ENCODE measurements at places on chromosomes 12 and 14.
A peak's percentile ranks its signal among the peaks of the same experiment; 100 is the strongest.

- DNase-seq = no peak
Measured at GRCh38 chr14:21924479-21924878, 250.9 kb upstream of the OR4E1 start.

DNA sequence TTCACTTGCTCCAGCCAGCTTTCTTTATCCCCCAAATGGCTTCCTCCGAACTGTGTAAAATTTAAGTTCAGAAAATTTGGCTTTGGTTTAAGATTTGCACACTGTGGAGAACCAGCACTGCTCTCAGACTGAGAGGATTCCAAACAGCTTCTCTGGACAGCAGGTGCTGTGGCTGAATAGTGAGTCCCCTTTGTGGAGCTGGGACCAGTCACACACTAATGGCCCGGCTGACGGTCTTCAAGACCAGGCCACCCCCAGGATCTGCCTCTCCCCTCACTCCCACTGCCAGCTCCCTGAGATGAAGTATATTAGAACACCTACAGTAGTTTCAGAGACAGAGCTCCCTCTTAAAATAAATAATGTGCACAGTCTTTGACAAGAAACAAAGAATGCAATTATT lies 267.3 kb downstream of the BCAT1 start:
- DNase-seq = no peak

DNA sequence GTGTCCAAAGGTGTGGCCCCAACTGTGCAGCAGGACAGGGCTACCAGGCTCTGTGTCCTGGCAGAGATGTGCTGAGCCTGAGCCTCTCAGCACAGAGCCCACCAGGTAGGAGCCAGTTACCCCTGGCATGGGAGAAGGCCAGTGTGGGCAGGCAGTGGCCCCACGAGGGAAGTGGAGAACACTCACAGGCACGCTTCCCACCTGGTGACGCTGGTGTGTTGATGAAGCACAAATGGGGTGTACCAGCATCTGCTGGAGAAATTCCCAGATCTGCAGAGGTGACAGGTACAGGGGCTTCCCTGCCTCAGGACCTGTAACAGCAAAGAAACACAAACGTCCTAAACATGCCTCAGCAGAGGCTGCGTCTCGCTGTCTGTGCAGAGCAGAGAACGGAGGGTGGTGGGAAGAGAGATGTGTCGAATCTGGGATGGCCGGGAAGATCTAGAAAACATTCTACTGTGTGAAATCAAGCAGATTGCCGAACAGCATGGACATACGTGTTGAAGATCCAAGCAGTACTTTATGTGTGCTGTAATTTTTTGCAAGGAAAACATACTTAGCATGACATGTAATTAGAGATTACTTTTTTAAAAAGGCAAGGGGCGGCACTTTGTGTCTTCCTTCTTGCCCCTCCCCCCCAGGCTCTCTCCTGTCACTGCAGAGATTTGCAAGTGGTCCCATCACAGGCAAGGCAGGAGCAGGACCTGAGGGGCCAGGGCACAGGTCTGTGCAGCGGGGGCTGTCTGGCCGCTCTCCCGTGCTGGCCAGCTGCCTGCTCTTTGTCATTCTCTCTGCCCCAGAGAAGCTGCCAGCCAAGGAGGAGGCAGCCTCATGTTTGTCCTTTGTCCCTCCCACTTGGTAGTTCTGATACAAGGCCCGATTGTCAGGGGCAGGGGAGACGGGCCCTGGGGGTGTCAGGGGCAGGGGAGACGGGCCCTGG lies 17.3 kb downstream of the HIP1R start:
- DNase-seq = no peak

DNA sequence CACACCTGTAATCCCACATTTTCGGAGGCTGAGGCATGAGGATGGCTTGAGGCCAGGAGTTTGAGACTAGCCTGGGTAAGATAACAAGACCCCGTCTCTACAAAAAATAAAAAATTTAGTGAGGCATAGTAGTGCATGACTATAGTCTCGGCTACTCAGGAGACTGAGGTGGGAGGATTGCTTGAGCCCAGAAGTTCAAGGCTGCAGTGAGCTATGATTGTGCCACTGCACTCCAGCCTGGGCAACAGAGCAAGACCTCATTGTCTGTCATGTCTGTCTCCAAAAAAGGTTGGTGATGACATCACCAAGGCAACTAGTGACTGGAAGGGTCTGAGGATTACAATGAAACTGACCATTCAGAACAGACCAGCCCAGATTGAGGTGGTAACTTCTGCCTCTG lies 83.5 kb upstream of the COCH start:
- DNase-seq = no peak

DNA sequence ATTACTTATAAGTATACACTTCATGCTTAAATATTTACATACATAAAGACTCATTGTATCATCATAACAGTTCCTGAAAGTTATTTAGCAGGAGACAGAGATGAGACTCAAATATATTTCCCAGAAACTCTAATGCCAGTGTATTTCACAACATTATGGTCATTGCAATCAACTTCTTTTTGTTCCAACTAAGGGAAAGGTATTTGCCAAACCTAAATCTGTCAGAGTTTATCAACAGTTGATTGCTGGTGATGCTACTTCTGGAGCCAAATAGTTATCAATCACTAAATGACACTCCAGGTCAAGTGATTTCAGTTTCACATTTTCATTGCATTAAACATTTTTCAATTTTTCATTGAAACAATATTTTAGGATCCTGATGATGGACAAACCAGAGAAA lies 72.1 kb upstream of the AVPR1A start:
- no peak for DNase-seq

GRCh38 chr12:65306366-65307168 lies 28.1 kb downstream of the MSRB3 start:
- DNase-seq = no peak

GRCh38 chr12:128138125-128138524 lies 128.8 kb upstream of the TMEM132C start:
- no peak for DNase-seq

DNA sequence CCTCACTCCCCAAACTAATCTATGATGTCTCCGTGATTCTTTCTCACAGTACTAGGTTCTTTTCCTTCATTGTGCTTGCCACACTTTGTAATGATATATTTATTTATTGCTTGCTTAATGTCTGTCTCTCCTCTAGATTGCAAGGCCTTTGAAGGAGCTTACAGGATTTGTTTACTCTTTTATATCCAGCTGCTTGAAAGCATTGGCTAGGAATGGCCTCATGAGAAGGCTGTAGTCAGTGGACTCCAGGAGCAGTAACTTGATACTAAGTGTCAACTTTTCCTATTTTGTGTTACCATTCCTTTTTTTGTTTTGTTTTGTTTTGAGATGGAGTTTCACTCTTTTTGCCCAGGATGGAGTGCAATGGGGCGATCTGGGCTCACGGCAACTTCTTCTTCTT lies 7.3 kb upstream of the FAM234B start:
- DNase-seq = no peak

DNA sequence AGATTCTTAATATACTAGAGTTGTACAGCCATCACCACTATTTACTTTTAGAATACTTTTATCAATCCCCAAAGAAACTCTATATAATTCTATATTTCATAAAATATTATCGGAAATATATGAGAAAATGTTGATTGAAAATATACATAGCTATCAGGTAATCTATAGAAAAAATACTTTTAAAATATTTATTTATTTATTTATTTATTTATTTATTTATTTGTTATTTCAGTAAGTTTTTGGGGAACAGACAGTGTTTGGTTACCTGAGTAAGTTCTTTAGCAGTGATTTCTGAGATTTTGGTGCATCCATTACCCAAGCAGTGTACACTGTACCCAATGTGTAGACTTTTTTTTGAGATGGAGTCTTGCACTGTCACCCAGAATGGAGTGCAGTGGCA lies 206.6 kb upstream of the DAAM1 start:
- DNase-seq = no peak

- DNase-seq = no peak
Measured at GRCh38 chr12:16220120-16220519, 57.4 kb downstream of the SLC15A5 start.

- DNase-seq = no peak
Measured at GRCh38 chr12:1720494-1720893, 29.6 kb downstream of the ADIPOR2 start.

GRCh38 chr12:94264736-94265485 lies 116.5 kb downstream of the PLXNC1 start:
- no peak for DNase-seq

DNA sequence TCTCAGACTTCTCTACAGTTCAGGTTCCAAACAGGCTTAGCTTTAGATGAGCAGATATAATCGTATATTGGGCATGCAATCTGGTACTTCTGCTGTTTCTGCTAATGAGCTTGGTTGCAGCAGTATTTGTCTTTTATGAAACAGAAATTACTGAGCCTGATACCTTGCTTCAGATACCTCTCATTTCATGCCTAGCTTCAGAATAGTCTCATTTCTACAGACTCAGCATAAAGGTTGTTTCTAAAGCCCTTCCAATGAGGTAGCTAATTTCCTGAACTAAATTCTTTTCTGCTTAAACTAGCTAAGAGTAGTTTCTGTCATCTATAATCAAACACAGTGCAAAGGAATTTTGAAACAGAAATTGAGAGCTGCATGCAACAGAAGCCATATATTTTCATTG lies 275.0 kb upstream of the KITLG start:
- DNase-seq = no peak

DNA sequence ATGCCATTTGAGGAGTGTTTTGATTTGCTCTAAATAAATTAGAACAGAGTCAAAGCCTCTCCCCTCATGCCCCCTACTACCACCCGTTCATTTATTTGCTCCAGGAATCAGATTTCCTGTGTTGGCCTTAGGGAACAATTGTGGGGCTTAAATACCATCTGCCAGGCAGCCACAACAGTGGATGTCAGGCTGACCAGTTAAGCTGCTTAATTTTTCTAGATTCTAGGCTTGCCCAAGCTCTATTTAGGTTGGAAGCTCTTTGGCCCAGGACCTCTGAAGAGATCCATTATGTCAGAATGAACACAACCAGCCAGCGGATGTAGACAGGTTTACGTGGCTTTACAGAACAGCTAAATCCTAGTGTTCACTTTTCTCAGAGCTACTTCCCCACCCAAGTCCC lies 1.0 kb upstream of the TIMELESS start:
- no peak for DNase-seq

DNA sequence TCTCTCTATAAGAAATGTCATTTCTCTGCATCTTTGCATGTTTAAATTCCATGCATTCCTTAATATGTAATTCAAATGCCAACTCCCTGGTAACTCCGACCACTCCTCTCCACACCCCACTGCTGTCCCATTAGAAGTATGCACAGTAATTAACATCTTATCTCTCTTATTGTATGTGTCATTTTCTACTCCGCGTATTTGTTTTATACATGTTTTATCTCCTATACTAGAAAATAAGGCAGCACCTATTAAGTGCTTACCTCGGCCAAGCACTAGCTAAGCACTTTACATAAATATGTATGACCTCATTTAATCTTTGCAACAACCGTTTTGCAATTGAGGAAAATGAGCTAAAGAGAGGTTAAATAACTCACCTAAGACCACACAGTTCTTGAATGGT lies 469.8 kb downstream of the BCAT1 start:
- DNase-seq = no peak

GRCh38 chr12:46385438-46385837 lies 12.9 kb upstream of the SLC38A2 start:
- no peak for DNase-seq

DNA sequence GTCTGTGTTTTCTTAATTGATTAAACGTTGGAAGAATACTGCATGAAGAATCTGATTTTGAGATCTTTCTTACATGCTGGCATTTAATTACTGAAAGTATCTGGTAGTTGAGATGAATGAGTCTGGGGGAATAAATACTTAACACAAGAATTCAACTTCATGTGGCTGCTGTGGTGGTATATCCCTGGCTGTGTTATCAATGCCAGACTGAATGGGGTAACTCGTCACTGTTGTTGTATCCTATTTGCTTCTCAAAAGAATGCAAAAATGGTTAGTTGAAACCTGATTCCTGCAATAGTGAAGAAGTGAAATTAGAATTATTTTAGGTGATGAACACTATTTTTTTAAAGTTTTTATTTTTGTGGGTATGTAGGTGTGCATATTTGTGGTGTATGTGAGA lies 72.5 kb downstream of the HMGA2 start:
- no peak for DNase-seq

- no peak for DNase-seq
Measured at GRCh38 chr14:64956697-64957406, 14.3 kb upstream of the GPX2 start.

DNA sequence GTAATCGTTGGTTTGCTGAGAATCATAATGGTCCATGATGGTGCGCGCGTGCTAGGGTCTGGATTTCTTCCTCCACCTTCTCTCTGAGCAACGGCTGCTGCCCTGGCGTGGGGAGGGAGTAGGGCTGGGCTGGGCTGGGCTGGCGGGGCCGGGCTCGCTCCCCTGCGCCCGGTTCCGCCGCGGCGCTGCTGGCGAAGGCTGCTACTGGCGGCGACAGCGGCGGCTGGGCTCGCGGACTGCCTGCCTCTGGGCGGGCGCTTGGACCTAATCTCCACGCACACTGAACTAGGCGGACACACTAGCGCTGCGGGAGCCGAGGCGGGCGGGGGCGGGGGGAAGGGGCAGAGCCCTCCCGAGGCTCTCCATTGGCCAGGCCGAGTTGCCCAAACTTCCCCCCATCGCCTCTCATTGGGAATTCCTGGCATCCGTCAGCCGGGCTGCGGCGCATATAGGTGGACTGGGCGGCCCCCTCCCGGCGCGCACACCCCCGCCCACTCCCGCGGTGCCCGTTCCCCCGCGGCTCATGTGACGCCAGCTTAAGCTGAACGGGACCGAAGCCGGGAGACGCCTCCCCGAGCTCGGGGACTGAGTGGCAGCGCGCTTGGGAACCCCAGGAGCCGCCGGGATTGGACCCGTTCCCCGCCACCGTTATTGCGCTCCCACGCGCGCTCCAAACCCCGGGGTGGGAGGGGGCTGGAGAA lies at the start of gene ACTN1:
Gene ACTN1, minus strand, starts transcription at position 282 of the 701 bp plus-strand sequence. Its CDS starts 246 bp downstream, at position 36.
- peak; percentile 49 for DNase-seq

- no peak for DNase-seq
Measured at GRCh38 chr12:116990329-116990728, 79.6 kb downstream of the FBXW8 start.

- DNase-seq = no peak
Measured at GRCh38 chr14:74836251-74836960, 39.5 kb downstream of the PROX2 start.

GRCh38 chr14:104112113-104112505 lies 26.3 kb upstream of the KIF26A start:
- no peak for DNase-seq

DNA sequence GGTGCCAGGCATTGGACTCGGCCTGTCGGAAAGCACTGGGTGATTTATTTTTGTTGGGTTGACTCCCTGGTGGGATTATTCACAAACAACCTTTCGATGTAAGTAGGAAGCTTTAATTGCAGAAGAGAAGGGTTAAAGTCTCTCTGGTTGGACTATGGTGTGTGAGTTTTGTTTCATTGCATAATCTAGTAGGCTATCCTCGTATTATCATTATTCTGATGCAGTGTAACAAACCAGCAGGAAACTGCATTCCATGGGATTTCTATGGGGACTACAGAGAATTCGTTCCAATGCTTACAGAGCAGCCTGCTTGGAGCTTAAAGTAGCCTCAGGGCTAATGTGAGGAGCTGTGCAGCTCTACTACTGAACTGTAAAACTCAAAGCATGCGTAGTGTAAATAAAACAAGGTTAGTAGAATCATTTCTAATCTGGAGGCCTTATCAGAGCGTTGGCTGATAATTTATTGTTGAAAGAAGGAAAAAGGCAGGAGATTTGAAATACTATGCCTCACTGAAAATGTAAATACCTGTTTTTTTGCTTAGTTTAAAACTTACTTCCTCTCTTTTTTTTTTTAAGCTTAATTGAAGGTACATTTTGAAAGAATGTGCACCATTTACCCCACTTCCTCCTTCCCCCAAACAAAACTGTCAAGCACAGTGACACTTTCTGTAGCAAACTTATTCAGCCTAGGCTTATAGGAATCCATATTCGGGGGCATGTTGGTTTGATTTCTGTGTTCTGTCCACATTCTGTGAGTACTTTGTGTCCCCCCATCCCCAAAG lies 226.7 kb downstream of the NPAS3 start:
- DNase-seq = no peak

- DNase-seq = no peak
Measured at GRCh38 chr14:84273181-84273580, 1256.8 kb upstream of the FLRT2 start.

Measured in activated CD4-positive, alpha-beta T cell treated with anti-CD3 and anti-CD28 coated beads, Interleukin-2, amount 50 U/mL, for 24 hours (primary cell).